ENCODE measurements at places on chromosomes 12 and 14.
A peak's percentile ranks its signal among the peaks of the same experiment; 100 is the strongest.

DNA sequence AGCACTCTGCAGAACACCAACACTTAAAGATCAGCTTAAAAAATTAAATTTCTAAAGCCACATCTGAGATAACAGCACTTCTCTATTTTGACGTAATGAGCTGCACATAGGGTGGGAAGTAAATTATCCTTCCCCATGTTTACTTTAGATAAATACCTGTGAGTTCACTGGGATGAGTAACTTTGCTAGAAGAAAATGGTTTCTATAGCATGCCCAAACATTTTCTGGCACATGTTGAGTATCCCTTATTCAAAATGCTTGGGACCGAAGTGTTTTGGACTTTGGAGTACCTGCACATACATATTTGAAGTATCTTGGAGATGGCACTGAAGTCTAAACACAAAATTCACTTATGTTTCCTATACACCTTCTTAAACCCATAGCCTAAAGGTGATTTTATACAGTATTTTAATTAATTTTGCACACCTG is 6.6 kb downstream of the SLC38A2 start:
- no peak for DNase-seq

- no peak for DNase-seq
These were observed 265.6 kb downstream of the AACS start for GRCh38 chr12:125330645-125331341.

- DNase-seq, result no peak
These were observed 36.8 kb downstream of the DAD1 start for GRCh38 chr14:22552001-22552826.

GRCh38 chr12:113449839-113450238 is 21.8 kb downstream of the LHX5 start:
- no peak for DNase-seq

DNA sequence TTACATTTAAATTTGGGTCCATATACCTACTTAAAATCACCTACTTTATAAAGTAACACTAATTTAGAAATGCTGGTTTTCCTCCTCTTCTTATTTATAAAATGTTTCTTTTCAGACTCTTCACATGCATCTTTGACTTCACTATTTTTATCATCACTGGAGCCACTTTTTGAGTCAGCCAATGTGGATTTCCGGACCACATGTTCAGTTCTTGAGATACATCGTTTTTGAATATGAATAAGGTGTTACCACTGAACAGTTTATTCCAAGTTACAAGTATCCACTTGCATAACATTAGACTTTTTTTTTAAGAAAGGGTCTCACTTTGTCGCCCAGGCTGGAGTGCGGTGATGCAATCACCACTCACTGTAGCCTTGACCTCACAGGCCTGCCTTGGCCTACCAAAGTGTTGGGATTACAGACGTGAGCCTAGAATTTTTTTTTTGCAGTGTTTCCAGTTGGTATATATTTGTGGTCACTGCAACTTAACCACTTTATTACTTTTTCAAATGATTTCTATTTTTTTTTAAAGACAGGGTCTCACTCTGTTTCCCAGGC is 5.7 kb downstream of the FNTB start:
- DNase-seq, result no peak

DNA sequence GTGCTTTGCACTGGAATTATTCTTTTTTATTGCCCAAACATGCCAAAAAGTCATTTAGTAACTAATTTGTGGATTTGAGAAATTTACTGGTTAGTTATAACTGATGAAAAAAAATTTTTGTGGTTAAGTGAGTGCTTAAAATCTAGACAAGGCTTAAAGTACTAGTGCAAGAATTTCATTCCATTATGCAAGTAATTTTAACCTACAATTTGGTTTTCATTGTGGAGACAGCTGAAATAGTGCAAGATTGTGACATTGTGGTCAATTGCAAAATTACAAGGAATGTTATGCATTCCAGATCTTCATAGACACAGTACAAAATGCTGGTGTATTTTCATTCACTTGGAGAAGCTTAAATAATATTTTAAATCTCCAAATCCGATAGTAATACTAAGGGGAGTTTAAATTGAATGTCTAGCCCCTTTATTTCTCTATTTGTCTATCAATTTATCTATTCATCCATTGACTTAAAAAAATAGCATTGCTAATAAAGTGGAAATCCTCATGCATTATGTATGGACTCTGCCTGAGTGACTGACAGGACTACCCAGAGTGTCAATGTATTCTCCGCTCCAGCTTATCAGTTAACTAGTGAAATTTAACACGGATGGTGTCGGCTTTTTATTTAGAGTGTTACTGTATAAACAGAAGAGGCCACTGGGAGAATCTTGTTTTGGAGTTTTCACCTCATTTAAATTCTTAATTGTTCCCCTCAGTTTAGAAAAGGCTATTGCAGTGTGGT is 125.9 kb downstream of the ALX1 start:
- no peak for DNase-seq

DNA sequence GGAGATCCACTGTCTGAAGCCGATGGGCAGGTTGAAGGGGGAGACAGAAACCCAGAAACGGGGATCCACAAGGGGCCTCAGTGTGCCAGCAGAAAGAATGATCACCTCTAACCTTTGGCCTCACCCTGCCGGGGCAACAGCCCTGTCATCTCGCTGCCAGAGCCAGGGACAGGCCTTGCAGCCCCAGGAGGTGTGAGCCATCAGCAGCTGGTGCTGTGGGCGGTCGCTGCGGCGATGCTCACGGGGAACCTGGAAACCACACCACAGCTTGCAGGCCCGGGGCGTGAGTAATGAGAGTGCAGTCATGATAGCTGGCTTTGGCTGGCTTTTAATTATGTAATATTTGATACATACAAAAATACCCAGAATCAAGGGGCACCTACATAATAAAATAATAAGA is 4.7 kb upstream of the TTC7B start:
- DNase-seq, result peak; percentile 19

GRCh38 chr14:103890821-103891666 is 37.2 kb upstream of the TDRD9 start:
- DNase-seq, result no peak

- no peak for DNase-seq
These were observed 722 bp downstream of the TMED8 start for GRCh38 chr14:77375973-77376770.

GRCh38 chr14:65414961-65415589 is 2.5 kb downstream of the FUT8 start:
- DNase-seq, result no peak

DNA sequence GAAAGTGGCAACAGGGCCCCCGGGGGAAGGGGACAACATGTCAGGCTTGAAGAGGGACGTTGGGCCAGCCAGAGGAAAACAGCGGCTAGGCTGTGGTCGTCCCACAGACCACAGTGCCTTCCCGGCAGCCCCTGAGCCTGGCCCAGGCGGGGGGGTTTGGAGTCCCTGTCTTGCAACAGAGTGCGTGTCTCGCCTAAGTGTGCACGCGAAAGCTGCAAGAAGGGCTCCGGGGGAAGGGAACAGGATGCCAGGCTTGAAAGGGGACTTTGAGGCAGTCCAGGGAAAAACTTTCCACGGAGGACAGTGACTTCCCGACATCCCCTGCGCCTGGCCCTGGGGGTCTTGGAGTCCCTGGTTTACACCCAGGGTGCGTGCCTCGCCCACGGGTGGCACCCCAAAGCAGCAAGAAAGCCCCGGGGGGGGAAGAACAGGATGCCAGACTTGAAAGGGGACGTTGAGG is 157.5 kb upstream of the ALG10B start:
- no peak for DNase-seq

- DNase-seq, result no peak
These were observed 18.1 kb upstream of the SGPP1 start for GRCh38 chr14:63745858-63746425.

GRCh38 chr12:111792155-111792855 is 25.6 kb downstream of the ALDH2 start:
- DNase-seq, result no peak

DNA sequence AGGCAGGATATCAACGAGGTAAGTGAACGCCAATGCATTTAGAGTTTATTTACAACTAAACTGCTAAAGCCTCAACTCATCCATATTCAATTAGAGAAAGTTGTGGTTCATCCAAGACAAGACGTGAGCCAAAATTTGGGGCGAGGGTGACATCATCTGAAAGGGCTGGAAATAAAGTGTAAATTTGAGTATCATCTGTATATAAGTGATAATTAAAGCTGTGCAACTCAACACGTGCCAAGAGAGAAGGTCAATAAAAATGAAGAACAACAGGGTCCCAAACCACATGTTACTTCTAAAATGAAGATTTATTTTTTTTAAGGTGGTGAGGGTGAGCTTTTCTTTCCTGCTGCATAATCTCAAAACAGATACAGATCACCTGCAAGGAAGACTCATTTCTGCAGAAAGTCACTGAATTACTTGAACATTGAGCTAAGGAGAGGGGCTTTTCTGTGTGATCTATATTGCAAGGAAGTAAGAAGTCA is 203.6 kb downstream of the EFCAB11 start:
- peak; percentile 27 for DNase-seq

- DNase-seq, result no peak
These were observed 15.8 kb downstream of the FOXA1 start for GRCh38 chr14:37579274-37579673.

- DNase-seq, result no peak
These were observed 4.0 kb upstream of the YEATS4 start for GRCh38 chr12:69355363-69356028.

GRCh38 chr14:42277840-42278239 is 671.2 kb downstream of the LRFN5 start:
- no peak for DNase-seq

DNA sequence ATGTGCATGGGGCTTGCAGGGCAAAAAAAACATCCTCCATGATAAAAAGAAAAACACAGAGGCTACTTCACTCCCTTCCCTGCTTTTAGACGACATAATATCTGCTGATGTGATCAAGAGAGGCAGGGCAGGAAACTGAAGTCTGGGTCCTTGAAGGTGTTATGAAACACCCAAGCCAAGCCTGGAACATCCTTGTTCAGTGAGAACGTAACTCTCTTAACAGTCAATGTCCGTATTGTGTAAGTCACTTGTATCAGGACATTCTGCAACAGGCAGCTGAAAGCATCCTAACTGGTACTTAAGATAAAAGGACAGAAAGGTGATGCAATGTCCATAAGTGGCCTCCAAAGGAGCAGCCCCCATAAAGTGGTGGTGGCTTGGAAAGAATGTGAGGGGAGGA is 20.0 kb downstream of the KCNK10 start:
- no peak for DNase-seq

- no peak for DNase-seq
These were observed 16.5 kb downstream of the SPTLC2 start for GRCh38 chr14:77599889-77600288.

GRCh38 chr14:94004015-94004414 is 6.9 kb downstream of the CCDC197 start:
- no peak for DNase-seq

DNA sequence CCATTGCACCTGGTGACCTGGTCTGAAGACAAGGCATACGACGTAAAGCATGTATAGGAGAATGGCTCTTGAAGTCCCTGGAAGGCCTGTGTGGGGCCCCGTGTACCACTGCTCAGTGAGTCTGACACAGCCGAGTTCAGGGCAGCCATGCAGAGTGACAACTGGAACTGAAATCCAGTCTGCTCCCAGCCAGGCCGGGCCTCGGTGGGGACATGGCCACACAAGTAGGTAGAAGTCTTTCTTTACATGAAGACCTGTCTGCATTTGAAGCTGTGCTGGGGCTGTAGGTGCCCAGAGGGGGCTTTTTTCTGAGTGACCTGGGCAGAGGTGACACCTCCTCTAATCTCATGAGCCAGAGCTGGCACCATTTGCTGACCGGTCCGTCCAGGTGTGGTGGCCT is 35.7 kb downstream of the ADGRD1 start:
- no peak for DNase-seq

DNA sequence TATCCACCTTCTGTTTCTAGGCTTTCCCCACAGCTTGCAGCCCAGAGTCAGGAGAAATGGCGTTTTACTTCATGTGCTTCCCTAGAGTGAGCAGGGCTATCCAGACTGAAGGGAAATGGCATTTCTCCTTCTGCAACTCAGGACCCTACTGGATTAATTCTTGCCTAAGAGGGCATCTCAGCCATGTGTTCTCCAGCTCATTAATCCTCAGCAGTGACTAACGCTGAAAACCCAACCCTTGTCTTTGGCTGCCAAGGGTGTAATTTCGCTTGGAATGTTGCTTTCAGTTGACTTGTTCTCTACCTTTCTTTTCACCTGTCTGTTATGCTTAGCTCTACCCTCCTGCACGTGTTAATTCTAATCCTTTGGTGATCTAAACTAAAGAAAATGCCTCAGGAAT is 21.0 kb upstream of the EMP1 start:
- DNase-seq, result no peak

DNA sequence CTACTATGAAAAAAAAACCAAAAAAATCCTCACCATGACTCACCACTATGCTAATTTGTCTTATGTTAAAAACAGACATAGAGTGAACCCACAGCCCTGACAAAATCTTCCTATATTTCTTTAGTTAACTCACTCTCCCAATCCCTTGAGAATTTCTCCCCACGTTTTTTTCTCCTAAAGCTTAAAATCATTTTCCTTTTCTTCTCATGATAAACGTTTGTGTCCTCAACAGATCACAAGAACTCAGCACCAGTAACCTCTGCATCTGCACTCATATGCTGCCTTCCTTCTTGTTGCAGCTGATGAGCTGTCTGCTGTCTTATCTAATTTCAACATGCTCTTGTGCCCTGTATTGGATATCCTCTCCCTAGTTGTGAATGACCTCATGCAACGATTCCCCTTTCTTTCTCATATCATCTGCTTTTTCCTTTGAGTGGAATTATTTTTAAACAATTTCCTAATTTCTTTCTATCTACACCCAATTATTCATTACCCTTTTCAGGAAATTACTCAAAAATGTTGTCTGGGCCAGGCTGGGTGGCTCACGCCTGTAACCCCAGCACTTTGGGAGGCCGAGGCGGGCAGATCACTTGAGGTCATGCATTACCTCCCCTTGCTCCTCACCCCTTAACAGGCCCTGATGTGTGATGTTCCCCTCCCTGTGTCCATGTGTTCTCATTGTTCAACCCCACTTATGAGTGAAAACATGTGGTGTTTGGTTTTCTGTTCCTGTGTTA is 427.5 kb upstream of the MGAT4C start:
- DNase-seq, result no peak

- no peak for DNase-seq
These were observed 151.6 kb downstream of the ADGRD1 start for GRCh38 chr12:131105351-131105735.

- no peak for DNase-seq
These were observed 1.3 kb downstream of the SBNO1 start for GRCh38 chr12:123363390-123363739.

- DNase-seq, result no peak
These were observed 33.5 kb downstream of the PTPRO start for GRCh38 chr12:15355766-15356165.

DNA sequence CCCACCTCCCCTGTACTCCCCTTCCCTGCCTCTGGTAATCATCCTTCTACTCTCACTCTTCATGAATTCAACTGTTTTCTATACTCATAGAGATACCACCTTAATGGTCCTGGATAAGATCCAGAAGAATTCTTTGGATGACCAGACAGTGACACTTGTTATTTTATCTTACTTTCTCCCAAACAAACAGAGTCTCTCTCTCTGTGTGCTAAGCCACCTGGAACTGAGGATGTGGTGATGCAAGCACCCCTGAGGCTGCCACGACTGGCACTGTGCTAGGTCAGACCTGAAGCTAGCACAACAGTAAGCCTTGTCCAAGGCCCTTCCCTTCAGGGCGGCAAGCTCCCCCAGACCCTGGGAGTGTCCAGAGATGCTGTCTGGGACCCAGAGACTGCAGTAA is 250.2 kb downstream of the C12orf50 start:
- DNase-seq, result no peak

- no peak for DNase-seq
These were observed 51.4 kb downstream of the ZFP36L1 start for GRCh38 chr14:68741477-68741791.

- DNase-seq, result no peak
These were observed 162.4 kb downstream of the CAND1 start for GRCh38 chr12:67431411-67432020.

All from NCI-H446 treated with DMSO at 0.1 percent for 48 hours (cell line).